ENCODE measurements at places on chromosomes 3 and 15.

- DNase-seq, result no peak
Observed at GRCh38 chr15:32922541-32922940, 204.7 kb downstream of the GREM1 start.

- no peak for DNase-seq
Observed at GRCh38 chr3:105108823-105109222, 257.9 kb upstream of the ALCAM start.

DNA sequence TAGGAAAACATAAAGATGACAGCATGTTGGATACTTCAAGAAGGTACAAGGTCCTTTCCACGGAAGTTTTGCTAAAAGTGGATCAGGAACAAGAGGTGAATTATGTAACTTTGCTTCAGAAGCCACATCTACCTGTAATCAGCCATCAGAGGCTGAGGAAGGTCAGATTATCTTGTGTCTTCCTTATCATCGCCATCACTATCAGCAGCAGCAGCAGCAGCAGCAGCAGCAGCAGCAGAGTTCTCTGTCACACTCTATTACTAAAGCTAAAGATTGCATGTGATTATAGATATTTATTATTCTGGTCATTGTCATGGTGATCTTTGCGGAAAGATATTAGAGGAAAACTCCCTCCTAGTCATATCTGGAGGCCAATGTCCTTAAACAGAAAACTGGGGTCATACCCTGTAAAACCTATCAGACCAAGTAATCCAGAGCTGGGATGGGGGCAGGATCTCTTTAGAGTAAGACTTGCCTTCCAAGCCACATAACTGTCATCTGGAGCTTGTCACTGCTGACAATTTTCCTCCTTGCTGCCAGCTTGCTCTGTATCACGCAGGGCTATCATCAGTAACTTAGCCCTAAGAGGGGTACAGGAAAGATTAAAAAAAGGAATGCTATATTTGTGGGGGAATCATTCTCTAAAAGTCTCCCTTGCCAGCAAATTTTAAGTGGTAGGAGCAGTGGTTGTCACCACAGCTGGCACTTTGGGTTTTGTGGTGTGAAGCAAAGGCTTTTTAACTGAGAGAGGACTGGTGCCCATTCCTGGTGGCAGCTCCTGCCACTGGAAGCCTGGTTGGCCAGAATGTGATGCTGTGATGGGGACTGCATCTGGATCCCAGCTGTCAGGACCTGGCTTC lies 130.9 kb upstream of the RASGRP1 start:
- no peak for DNase-seq

- DNase-seq, result no peak
Observed at GRCh38 chr3:149013726-149014125, 22.4 kb downstream of the GYG1 start.

GRCh38 chr15:33086500-33087121 lies 107.9 kb downstream of the FMN1 start:
- DNase-seq, result peak; percentile 76

DNA sequence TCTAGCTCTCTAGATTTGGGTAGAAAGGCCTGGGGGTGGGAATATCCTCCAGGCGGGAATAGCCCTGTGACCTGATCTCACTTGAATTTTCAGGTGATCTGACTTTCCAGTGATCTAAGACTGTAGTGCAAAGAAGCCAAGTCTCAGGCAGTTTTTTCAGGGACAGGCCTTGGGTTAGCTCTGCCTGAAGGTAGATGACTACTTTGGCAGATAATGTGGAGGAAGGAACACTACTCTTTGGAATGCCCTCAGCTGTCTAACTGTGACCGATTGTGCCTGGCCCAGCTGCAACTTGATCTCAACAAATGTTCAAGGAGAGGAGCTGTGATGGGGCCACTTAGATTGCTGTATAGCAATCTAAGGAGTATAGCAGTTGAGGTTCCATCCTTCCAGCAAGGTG lies 193.7 kb downstream of the TCF12 start:
- peak; percentile 20 for DNase-seq

- no peak for DNase-seq
Observed at GRCh38 chr3:182644790-182645433, 148.4 kb upstream of the ATP11B start.

- peak; percentile 70 for DNase-seq
Observed at GRCh38 chr15:66842710-66843441, 140.8 kb downstream of the SMAD6 start.

- DNase-seq, result no peak
Observed at GRCh38 chr15:66587749-66588148, 22.0 kb upstream of the LCTL start.

- peak; percentile 96 for DNase-seq
Observed at GRCh38 chr15:78302579-78303312, 3.3 kb upstream of the SKIC8 start.

- DNase-seq, result no peak
Observed at GRCh38 chr3:188686324-188686723, 485.4 kb upstream of the TPRG1 start.

GRCh38 chr15:95840004-95840403 lies 490.5 kb upstream of the NR2F2 start:
- peak; percentile 89 for DNase-seq

DNA sequence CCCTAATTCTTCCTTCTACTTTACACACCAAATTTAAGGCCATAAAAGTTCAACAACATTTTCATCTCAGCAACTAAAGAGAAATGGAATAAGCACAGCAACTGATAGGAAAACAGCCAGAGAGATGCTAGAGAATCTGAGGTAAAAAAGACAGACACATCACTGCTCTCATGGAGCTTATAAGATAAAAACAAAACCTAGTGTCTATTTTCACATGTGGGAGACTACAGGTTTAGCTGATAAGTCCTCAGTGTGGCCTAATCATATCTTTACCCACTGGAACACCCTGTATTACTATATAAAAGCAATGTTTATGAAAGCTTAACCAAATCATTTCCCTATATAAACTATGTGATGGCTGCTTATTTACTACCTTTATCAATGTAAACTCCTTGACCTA lies 33.0 kb downstream of the KPNA4 start:
- no peak for DNase-seq

Data from fibroblast of skin of right biceps (primary cell).